ENCODE measurements at places on chromosomes 1 and 21.

- DNase-seq = no peak
- H3K4me1 ChIP-seq = no peaks in the 10 kb centered on the region
- no peak overlapping the region for H3K4me3 ChIP-seq
These were observed 15.4 kb upstream of the LSS start for GRCh38 chr21:46243960-46244361.

DNA sequence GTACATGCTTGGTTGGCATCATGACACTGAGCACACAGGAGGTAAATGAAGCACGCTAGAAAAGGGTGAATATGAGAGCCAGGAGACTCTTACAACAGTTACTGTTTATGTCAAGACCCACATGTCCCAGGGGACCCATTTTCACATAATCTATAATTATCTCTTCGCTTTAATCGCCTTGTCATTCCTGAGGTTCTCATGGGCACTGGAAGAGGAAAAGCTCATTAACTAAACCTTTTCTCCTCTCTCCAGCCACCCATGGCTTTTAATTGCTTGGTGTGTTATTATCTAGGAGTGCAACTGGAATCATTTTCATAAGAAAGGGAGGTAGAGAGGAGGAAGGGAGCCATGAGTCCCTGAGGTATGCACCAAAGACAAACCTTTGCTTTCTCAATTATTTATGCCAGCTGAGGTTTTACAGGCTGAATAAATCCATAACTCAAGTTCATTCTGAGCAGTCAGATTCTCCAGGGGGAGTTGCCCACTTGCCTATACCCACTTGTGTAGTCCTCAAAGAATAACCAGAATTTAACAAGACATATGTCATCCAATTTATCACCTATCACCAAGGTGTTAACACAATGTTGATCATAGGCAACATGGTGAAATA is 77.4 kb downstream of the ACBD6 start:
- H3K4me3 ChIP-seq = no peak overlapping the region
- no peaks in the 10 kb centered on the region for H3K27me3 ChIP-seq
- peaks cover 6% of the 10 kb centered on the region for H3K36me3 ChIP-seq

- no peaks in the 10 kb centered on the region for H3K4me1 ChIP-seq
- H3K36me3 ChIP-seq = no peaks in the 10 kb centered on the region
- no peak for DNase-seq
- H3K27ac ChIP-seq = no peak overlapping the region
- no peak overlapping the region for H3K4me3 ChIP-seq
- H3K27me3 ChIP-seq = no peaks in the 10 kb centered on the region
These were observed 86.5 kb upstream of the KAZN start for GRCh38 chr1:14511796-14512585.

DNA sequence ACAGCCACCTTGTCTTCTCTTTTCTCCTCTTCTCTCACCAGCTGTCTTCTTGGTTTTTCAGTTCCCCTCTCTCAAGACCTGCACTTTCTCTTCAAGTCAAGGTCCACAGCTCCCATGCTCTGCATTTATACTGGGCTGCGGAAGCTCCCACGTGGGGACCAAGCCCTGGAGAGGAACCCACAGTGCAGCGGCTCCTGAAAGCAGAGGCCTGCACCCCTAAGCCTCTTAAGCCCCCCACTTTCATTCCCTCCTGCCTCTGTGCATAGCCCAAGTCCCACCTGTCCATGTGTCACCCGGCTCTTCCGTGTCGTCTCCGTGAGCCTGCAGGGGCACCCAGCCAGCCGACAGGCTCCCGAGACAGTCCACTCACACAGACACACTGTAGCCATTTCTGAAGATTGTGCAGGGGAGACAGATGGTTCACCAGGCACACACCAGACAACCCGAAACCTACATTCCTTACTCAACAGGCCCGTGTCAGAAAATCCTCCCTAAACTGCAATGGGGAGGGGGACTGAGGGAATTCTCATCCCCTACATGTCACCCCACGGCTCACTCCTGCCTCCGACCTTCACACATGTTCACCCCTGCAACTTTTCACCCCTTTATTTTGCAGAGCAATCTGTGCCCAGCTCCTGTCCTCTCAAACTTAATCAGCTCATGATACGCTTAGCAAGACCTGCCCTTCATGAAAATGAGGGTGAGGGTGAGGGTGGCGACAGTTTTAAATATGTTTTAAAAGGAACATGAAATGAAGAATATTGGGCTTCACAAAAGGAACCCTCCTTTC is 6.3 kb downstream of the MX2 start:
- no peaks in the 10 kb centered on the region for H3K27me3 ChIP-seq
- H3K27ac ChIP-seq = peak overlapping the region; percentile 60
- no peak overlapping the region for H3K4me3 ChIP-seq

DNA sequence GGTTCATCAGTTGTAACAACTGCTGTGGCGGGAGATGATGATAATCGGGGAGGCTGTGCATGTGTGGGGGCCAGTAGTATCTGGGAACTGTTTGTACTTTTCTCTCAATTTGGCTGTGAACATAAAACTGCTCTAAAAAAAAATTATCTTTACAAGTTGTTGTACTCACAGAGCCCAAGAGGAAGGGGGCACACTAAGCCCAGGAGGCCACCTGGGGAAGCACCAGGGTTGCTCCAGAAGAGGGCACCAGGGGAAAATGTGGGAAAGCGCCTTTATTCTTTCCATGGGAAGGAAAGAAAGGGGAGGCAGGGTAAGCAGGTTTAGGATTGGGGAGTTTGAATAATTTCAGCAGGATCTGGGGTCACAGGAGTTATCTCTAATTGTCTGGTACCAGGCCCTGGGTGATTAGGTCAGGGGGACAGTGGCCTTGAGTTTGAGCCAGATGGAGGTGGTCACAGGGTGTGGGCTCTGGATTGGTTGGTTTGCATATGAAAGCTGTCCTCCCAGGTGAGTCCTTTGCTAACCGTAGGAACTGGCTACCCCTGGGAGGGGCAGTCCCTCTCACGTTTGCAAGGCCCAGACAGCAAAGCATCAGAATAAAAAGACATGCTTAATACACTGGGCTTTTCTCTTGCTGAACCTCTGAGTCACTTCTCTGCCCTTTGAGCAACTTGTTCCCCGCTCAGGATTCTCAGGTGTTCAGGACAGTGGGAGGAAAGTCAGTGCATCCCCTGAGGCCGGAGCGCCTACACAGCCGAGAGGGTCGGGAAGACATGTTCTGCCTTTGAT is 11.2 kb downstream of the MYOC start:
- DNase-seq = no peak
- no peaks in the 10 kb centered on the region for H3K27me3 ChIP-seq
- H3K27ac ChIP-seq = no peak overlapping the region
- no peak overlapping the region for H3K4me3 ChIP-seq
- no peaks in the 10 kb centered on the region for H3K36me3 ChIP-seq

GRCh38 chr1:203534012-203534411 is 40.1 kb downstream of the OPTC start:
- H3K4me3 ChIP-seq = no peak overlapping the region
- peaks cover 4% of the 10 kb centered on the region for H3K4me1 ChIP-seq
- H3K27me3 ChIP-seq = no peaks in the 10 kb centered on the region

DNA sequence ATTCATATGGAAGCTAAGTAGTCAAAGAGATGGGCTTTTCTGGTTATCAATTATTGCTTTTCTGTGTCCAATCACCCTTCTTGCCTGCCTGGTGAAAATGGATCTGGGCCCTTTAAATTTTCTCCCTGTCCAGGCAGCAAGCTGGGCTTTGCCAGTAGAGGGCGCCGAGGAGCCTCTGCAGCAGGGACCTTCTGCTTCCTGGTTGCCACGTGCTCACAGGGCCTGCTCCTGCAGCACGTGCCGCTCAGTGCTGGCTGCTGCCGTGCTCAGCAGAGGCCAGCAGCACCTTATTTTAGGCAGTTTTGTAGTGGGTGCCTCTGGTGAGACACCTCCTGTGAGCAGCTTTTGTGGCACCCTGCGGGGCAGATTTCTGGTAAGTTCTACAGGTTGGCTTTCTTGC is 4.0 kb downstream of the ACTL8 start:
- no peak overlapping the region for H3K27ac ChIP-seq
- H3K4me3 ChIP-seq = no peak overlapping the region
- no peaks in the 10 kb centered on the region for H3K27me3 ChIP-seq
- H3K4me1 ChIP-seq = no peaks in the 10 kb centered on the region
- DNase-seq = no peak

GRCh38 chr21:25487046-25487594 is 120.2 kb downstream of the MRPL39 start:
- peak; percentile 42 for DNase-seq
- no peak overlapping the region for H3K4me3 ChIP-seq
- no peaks in the 10 kb centered on the region for H3K36me3 ChIP-seq
- H3K27ac ChIP-seq = no peak overlapping the region
- no peaks in the 10 kb centered on the region for H3K4me1 ChIP-seq

DNA sequence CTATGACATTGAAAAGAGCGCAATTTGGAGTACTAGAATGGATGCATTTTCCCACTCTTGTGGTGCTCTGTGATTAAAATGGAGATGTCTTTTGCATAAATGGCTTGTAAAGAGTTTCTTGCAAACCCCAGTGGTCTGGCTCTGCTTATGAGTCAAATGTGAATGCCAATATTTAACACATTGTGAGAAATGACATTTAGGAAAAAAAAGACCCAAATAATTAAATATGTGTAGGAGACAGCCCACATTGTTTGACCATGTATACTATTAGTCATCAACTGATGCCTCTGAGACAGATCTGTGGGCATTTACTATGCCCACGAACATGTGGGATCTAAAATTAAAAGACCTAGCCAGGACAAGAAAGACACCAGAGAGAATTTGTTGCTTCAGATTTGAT is 22.2 kb upstream of the RUNX1 start:
- no peak overlapping the region for H3K27ac ChIP-seq
- H3K27me3 ChIP-seq = peaks cover 2% of the 10 kb centered on the region
- no peak for DNase-seq

- H3K27ac ChIP-seq = no peak overlapping the region
- H3K4me1 ChIP-seq = peaks cover 10% of the 10 kb centered on the region
- no peaks in the 10 kb centered on the region for H3K36me3 ChIP-seq
- DNase-seq = peak; percentile 66
- H3K27me3 ChIP-seq = no peaks in the 10 kb centered on the region
- peak overlapping the region; percentile 38 for H3K4me3 ChIP-seq
These were observed 13.2 kb upstream of the HMGCL start for GRCh38 chr1:23838401-23838866.

DNA sequence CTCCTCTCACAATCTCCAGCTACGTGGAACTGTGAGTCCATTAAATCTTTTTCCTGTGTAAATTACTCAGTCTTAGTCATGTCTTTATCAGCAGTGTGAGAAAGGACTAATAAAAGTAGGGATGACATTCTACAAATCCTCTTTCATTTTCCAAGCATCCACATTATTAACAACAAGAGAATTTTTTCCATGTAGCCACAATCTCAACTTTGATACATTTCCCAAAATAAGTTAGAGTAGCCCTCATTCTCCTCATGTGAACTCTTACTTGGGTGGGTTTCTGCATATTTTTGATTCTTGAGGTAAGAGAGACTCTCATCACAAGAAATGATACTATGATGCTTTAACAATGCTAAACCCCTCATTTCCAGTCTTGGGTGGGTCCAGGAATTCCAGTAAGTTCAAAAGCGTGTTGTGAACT is 52.8 kb downstream of the TNFSF18 start:
- no peaks in the 10 kb centered on the region for H3K4me1 ChIP-seq
- no peak for DNase-seq
- no peaks in the 10 kb centered on the region for H3K27me3 ChIP-seq
- H3K27ac ChIP-seq = no peak overlapping the region

DNA sequence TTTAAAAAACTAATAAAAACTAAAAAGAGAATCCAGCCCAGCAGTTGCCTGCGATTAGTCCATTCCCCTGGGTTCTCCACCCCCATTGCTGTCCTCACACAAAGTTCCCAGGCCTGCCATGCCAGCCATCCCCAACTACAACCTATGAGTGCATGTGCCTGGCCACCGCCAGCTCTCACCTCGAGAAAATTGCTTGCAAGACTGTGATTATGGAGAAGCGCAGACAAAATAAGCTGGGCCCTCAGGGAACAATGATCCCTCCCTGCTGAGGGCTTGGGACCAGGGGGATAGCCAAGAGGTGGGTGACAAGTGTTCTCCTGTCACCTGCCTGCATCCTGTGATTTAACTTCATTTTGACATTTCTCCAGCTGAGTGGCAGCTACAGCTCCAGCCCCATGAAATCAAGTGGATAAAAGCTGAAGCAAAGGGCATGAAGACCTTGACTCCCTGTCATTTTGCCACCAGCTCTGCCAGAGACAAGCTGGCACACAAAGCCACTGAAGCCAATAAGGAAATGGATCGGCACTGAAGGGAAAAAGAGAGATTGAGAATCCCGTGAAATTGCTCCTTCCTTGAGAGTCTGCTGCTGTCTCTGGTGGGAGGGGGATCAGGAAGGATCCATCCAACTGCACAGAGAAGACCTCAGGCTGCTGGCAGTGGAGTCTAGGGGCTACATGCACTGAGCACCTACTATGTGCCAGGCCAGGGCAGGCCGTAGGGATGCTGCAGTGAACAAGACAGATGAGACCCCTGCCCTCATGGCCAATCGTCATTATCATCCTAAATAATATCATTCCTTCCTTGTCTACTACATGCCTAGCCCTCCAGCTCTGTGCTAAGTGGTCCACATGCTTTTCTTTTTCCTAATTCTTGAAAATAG is 40.7 kb downstream of the MATN1 start:
- peaks cover 52% of the 10 kb centered on the region for H3K27me3 ChIP-seq
- no peak overlapping the region for H3K27ac ChIP-seq
- H3K36me3 ChIP-seq = no peaks in the 10 kb centered on the region
- no peak for DNase-seq
- no peak overlapping the region for H3K4me3 ChIP-seq

DNA sequence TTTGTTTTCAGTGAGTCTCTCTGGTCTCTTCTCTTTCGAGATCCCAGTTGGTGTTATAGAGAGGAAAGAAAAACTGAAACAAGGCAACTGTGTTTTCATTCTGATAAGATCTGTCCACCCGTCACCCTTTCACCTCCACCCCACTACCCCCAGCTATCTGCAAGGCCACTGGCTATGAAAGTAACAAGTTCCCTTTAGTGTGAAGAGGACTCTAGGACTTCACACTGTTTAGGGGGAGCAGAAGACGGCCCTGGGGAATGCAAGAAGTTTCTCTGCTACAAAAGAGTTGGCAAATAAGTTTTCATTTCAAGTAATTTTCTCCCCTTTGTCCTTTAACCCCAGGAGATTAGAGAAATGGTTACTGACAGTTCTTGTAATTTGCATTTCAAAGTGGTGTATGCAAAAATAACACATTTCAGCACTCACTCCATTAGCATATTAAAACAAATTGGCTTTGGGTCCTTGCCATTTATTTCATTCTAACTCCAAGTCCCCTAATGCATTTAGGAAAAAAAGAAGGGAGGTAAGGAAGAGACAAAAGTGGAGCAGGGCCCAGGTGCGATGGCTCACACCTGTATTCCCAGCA is 79.6 kb upstream of the PPM1J start:
- DNase-seq = no peak
- no peak overlapping the region for H3K27ac ChIP-seq
- no peaks in the 10 kb centered on the region for H3K36me3 ChIP-seq

Data from CD4-positive, alpha-beta T cell (primary cell).